Cortex of kidney (tissue), 1 donor: ENCODE measurements at places on chromosomes 6 and 20.

GRCh38 chr6:167776906-167777627, 49.6 kb upstream of the AFDN start:
- no peak for DNase-seq

DNA sequence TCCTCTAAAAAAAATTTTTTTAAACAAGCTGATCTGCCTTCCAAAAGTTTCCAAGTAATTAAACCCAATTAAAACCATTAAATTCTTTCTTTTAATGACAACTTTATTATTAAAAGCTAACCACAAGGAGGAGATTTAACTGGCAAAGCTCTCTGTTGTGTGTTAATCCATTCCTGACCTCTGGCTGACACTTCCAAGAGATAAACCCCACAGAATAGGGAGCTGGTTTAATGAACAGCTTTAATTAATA, 230.8 kb downstream of the EYA2 start:
- DNase-seq, result no peak

GRCh38 chr6:135481783-135482369, 15.7 kb downstream of the AHI1 start:
- no peak for DNase-seq

DNA sequence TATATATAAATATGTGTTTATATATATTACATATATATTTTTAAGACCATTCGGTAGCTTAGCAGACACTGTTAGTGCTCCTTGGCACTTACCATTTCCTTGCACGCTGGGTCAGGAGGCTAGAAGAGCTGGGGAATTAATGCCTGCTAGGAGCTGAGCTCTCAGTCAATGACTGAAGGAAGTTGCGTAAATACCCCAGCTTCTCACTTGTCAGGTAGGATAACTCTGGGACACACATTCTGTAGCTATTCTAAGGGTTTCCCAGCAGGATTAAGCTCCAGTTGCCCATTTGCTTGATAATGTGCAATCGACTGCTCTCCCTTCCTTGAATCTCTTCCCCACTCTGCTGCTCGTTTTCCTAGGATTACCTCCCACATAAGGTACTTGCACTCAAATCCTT, 15.7 kb upstream of the DNAAF9 start:
- DNase-seq, result no peak

DNA sequence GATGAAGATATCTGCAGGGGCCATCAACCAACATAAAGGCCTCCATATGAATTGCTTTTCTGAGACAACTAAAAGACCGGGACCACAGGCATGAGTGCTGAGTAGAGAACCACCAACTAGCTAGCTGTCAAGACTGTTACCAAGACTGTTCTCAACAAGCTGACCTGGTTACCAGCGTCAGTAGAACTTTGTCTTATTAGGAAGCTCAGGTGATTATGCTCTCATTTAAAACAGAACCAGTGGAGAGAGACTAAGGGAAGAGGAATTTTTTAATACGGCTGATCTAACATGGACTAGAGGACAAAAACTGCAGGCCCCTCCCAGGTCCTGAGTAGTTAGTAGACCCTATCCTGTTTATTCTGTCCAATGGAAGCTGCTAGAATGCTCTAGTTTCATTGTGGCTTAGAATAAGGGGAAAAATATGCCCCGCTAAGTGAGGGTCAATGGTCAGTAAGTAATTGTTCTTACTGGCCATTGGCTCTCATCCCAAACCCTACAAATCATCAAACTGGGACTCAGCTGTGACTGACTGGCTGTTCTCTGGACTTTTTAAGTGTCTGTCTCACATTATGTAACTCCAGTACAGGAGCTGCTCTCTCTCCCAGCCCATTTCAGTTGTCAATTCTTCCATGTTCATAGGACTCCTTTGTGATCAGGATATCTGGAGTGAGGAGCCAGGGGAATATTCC, 3.8 kb upstream of the DYNLRB1 start:
- DNase-seq, result no peak

GRCh38 chr6:149393002-149393679, 6.9 kb upstream of the SUMO4 start:
- no peak for DNase-seq

- no peak for DNase-seq
Observed at GRCh38 chr6:7697820-7698623, 27.9 kb upstream of the BMP6 start.

DNA sequence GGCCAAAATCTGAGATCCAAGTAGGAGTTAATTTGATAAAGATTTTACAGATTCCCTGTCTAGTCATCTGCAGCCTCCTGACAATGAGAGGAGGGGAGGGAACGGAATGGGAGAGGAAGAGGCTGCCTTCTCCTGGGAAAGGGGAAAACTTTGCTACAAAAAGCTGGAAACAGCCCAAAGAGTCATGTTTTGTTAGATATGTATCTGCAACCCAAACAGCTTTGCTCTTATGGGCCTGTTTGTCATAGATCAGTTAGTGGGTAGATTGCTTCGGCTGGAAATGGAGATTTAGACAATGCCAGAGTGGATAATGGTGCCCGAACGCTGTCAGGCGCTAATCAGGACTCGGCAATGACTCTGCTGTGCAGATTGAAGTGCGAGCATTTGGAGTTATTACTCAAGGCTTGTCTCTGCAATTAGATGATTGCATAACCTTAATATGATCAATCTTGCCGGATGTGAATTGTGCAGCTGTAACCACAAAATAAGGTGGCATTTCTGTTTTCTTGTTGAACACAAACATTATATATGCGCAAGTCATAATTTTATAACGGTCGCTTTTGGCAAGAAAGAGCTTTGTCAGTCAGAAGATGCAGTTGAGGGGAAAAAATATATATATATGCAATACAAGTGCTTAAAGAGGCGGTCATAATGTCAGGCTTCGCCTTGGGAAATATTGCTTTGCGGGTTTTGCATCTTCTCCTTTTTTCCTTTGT, 92.4 kb upstream of the MAFB start:
- DNase-seq, result no peak

GRCh38 chr6:18405477-18406293, 18.5 kb downstream of the RNF144B start:
- no peak for DNase-seq

DNA sequence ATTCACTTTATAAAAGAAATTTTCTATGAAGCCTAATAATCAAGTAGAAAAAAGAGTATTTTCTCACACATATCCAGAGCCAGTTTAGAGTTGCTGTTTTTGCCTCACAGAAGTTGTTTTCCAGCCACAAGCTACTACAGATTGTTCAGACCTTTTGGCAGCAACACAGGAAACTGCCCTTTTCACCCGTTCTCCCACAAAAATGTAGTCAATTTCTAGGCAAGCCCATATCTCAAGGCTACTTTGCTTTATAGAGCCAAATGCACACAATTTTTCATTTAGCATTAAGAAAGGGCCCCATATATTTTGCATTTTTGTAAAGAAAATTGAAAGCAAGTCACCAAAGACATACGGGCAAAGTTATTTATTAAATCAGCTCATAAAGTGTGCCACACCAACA, 49.5 kb downstream of the EPB41L2 start:
- DNase-seq, result no peak

- no peak for DNase-seq
Observed at GRCh38 chr6:136108361-136108945, 141.7 kb downstream of the MTFR2 start.

- no peak for DNase-seq
Observed at GRCh38 chr6:76770281-76770680, 693.0 kb downstream of the HTR1B start.

- no peak for DNase-seq
Observed at GRCh38 chr6:170366248-170366960, 59.8 kb downstream of the FAM120B start.

DNA sequence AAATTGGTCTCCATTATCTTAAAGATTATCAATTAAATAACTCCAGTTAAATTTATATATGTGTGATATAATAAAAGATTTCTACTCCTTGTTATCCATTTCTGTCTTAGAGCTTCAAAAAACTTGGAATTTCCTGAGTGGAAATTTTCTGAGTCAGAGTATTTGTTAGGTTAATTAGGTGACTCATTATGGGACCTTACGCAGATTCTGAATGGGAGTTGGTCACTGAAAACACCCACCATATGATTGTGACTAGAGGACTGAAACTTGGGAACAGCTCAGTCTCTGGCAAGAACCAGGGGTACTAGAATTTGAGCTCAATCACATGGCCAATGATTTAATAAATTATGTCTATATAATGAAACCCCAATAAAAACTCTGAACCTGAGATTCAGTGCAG, 125.4 kb upstream of the HMGCLL1 start:
- no peak for DNase-seq

- no peak for DNase-seq
Observed at GRCh38 chr6:24919056-24919892, 16.5 kb downstream of the RIPOR2 start.

DNA sequence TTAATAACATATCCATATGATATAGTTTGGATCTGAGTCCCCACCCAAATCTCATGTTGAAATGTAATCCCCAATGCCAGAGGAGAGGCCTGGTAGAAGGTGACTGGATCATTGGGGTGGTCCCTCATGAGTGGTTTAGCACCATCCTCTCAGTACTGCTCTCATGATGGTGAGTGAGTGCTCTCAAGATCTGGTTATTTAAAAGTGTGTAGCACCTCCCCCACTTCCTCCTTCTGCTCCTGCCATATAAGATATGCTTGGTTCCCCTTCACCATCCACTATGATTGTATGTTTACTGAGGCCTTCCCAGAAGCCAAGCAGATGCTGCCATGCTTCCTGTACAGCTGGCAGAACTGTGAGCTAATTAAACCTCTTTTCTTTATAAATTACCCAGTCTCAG, 22.9 kb downstream of the IRF4 start:
- DNase-seq, result no peak

DNA sequence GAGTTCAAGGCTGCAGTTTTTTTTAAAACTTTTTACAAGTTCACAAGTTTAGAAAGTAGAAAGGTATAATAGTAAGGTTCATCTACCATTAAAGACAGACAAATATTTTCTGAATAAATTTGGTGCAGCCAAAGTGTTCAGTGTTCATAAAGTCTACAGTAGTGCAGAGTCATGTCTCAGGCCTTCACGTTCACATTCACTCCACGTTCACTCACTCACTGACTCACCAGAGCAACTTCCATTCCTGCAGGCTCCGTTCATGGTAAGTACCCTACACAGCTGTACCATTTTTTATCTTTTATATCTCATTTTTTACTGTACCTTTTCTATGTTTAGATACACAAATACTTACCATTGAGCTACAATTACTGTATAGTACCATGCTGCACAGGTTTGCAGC, 67.6 kb downstream of the B4GALT5 start:
- no peak for DNase-seq

- no peak for DNase-seq
Observed at GRCh38 chr6:127464161-127464880, 5.1 kb upstream of the KIAA0408 start.

DNA sequence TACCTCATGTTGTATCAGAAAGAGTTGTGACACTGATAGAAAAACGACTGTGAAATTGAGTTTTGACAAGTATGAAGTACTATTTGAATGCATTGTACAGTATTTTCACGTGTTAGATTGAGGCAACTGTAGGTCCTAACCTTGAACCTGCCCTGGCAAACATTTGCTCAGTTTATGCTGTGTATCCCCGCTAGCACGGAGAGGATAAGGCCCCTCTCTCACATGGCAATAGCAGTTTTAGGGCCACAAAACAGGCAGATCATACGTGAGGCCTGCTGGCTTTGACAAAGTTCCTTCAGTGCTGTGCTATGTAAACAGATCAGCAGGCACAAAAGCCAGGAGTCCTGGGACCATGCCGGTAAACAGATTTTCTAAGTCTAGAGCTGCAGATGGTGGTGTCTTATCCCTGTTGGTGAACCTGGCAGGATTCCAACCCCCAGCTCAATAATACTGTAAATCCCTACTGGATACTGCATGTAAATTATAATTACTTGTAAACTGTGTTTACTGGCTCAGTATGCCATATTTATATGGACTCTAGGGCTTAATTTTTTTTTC, 23.8 kb upstream of the FAM217A start:
- DNase-seq, result no peak

DNA sequence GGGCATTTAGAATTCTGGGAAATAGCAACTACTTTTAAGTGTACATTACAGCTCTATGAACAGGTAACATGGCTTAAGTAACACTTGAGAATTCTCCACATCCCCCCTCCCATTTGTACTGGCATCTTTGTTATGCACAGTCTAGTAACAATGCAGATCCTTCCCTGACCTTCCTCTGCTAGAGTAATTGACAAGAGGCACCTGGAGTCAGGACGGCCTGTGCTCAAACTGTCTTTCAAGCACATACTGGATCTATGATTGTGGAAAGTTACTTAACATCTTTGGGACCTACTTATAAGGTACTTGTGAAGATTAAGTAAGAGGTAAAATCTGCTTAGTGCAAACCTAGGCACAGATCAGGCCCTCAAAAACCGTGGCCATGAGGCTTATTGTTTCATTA, 21.9 kb upstream of the GSTA3 start:
- DNase-seq, result no peak
